RKO (cell line): ENCODE measurements at places on chromosomes 7 and 10.
A peak's percentile ranks its signal among the peaks of the same experiment; 100 is the strongest.

GRCh38 chr7:131943646-131944045 lies 387.2 kb upstream of the PODXL start:
- DNase-seq = no peak

DNA sequence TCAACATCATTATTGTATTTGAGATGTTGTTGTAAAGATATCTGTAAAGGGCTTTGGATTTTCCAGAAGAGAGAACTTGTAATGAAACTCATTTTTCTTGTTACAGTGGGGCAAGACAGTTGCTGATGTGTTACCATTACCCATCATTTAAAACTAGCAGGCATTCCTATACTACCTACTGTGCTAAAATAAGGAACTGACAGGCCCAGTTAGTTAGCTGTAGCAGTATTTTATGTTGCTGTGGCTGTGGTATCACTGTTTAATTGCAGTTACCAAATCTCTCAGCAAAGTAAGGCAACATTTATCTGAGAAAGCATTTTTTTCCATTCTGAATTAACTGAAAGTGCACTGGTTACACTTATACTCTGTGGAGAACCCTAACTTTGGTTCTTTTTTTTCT lies 9.9 kb downstream of the ST7 start:
- no peak for DNase-seq

- no peak for DNase-seq
Observed at GRCh38 chr7:18831943-18832342, 285.5 kb downstream of the TWIST1 start.

DNA sequence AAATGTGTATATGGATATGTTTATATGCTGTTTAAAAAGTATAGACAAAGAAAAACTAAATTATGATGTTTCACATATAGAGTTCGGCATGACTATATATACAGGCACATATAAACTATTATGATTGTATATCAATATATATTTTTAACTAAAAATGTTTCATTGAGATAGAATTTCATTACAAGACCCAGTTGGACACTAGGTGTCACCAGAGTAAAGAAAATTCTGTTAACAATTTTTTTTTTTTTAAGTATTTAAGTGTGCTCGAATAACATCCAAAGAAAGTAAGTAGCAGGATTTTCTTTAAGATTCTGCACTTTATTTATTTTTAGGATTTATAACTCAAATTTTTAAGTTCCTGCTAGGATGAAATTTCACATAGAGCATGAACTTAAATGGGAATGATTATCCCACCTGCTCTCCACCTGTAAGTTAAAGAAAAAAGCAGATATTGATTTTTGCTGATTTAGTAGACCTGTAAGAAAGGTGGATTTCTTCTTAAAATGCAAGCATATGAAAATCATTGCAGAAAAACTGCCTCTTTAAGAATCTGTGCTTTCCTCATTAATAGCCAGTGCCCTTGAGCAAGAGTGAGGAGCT lies 961.5 kb downstream of the PCDH15 start:
- peak; percentile 59 for DNase-seq

- DNase-seq = no peak
Observed at GRCh38 chr7:40401406-40401805, 266.6 kb downstream of the SUGCT start.

DNA sequence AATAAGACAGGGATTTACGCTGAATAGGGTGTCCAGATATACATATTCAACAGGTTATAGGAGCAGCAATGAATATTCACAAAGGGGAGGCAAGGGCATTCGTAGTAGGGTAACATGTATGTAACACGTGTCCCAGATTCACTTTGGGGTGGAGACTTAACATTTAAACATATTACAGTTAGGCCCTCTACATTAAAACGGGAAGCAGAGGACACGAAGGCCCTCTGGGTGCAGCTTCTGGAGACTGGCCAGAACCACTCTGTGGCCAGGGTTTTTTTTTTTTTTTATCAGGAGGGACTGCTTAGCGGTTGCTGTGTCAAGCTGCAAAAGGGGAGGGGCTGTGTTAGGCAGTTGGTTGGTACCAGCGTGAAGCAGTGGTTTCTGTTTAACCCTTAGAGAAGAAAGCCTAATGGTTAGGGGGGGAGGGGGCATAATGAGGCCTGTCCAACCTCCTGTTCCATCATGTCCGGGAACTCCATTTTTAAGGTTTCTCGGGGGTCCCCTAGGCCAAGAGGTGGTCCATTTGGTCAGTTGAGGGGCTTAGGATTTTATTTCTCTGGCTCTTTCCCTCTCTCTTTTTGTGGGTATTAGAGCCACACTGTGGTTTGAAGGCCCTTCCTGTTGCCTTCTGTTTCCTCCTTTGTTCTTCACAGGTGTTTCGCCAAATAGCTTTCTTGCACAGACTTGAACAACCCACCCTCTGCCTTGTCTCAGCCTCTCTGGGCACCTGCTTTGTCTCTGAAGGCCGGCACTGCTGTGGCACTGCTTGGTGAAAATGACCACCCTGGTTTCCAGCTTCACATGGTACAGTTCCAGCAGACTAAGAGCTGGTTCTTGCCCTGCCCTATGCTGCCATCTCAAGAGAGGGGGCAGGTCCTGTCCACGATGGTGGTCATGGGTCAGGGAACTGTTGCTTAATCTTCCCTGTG lies 26.4 kb downstream of the PRF1 start:
- DNase-seq = no peak

DNA sequence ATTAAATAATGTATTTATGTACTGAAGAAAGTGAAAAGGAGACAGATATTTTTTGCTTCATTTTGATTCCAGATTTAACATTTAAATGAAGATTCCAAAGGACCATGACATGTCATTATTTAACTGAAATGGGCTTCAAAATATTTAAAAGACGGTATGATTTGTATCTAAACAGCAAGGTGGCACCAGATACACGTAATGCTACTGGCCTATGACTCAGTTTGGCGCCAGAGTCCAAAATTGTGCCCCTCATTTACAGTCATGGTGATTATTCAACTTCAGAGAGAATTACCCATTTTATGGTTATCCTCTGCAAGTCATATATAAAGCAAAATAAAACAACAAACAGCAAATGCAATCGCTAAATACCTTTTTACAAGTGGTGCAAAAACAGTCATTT lies 94.5 kb downstream of the ETV1 start:
- no peak for DNase-seq

- no peak for DNase-seq
Observed at GRCh38 chr10:30184397-30185033, 125.1 kb upstream of the JCAD start.

DNA sequence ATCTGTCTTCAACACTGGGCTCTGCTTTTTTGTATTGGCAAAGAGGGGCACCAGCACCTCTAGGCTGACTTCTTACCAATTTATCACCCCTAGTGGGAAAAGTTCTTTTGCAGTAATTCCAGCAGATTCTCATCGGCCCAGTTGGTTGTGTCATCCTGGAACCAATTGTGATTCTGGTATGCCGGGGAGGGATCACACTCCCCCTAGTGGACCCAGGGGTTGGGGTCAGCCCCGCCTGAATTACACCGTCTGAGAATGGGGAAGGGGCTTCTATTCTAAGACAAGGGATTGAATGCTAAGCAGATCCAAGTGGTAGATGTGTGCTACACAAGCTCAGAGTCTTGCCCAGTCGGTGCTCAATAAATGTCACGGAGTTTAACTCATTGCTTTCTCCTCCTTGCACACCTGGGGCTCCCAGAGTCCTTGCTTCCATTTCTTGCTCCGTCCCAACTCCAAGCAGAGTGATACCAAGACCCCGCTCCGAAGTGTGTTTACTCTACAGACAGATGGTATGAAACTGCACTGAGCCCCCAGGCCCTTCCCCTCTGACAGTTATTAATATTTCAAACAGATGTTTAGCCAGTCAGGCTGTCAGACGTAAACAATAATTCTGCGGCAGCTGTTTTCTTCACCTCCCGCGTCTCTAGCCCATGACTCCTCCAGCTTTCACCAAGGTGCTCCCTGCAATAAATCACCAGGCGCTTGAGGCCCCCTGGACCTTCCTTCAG lies 71.9 kb downstream of the C10orf105 start:
- no peak for DNase-seq

DNA sequence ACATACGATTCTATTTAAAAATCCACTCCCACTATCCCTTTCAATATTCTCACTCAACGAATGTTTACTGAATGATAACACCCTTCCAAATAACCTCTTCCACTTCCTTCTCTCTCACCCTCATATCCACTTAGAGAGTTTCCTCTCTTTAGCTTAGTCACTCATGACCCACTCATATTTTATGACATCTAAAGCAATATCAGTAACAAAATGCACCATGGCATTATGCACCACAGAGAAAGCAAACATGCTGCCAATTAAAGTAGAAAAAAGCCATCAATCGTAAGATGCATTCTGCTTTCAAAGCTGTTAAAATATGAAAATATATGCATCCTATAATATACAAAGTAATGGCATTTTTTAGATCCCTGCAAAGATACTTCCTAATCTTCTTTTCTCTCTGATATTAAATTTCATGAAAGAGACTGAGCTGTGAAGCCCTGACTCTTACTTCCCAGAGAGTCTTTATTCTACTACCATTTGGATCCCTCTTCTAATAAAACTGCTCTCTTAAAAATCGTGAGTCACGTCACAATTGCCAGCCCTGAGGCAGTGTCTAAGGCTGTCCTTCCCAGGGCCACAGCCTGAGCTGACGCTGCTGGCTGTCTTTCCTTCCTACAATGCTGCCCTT lies 283.0 kb upstream of the KLF6 start:
- DNase-seq = no peak

DNA sequence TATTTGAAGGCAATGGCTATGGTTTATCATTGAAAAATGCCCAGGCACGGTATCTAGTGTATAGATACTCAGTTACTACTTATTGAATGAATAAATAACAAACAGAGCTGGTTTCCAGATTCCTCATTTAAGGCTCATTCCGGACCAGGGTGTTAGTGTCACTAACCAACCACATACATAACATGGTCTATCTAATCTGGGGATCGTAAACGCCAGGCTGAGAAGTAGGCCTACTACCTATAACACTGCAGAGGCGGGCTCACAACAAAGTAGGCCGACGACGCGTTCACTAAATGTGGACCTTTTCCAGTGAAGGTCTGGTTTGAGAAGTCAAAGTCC lies 423 bp downstream of the LSM5 start:
- DNase-seq = no peak

DNA sequence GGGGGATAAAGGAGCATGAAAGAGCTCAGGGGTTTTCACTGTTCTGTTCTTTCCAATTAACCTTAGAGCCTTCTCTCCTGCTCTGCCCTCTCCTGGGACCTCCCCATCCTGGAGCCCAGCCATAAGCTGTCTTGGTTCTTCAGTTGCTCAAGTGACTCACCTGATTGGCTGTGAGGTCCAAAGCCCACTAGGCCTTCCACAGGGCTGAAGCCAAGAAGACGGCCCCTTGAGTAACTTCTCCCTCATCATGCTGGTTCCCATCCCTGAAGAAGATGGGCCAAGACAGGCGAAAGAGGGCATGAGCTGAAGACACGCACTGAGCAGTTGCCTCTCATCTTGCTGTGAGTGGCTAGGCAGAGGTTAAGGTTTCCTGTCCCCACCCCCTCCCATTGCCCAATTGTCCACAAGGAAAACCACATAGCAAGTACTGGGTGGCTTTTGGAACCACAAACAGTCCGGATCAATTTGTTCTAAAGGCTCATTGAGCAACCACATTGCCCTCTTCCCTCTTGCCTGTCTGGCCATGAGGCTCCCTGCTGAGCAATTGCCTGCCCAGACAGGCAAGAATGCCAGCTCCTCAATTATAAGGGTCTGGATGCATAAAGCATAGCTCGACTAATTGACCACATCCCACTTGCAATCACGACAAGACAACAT lies 43.9 kb upstream of the GPAM start:
- DNase-seq = no peak

GRCh38 chr7:46007990-46008643 lies 87.0 kb upstream of the IGFBP3 start:
- DNase-seq = no peak

DNA sequence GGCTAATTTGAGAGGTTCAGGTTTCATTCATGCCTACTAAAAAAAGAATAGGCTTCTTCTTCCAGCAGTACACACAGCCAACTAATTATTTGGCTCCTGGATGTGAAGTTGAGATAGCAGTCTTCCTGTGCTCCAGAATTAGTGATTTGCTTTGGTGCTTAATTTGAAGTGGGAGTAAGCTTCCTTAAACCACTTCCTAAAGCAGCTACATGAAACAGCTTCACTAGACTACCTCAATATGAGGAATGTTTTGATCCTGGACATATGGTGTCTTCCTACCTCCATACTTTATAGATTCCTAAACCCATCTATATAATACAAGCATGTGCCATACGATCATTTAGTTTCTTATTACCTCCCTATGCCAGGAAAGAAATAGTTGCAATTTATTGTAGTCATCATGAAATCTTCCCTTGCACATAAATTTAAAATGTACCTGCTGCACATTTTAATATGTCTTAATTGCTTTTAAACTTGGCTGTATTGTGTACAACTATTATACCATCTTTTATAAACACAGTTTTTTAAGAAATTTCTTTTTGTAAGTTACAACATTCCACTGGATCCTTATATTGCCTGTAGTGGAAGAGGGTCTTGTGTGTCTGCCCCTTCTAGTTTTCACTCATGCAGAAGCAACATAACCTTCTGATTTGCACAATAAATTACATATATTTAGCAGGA lies 8.6 kb downstream of the VIM start:
- DNase-seq = no peak

GRCh38 chr10:60521974-60522405 lies 132.3 kb upstream of the ANK3 start:
- DNase-seq = no peak
